Osteoblast (primary cell): ENCODE measurements at places on chromosomes 12 and 14. TPM values are rescaled to one million over a fixed set of nuclear protein-coding genes. Genes with fewer than 3 reads are reported as not detected.

RHNO1 gene
- total RNA-seq: 27.1 and 28.6 TPM in 2 replicates

SIRT4 gene
- 1.1 and 1.2 TPM in 2 replicates for total RNA-seq

CACNA2D4 gene
- 0.72 and 0.88 TPM in 2 replicates for total RNA-seq

GRCh38 chr12:89781156-89781555, 72.5 kb upstream of the ATP2B1 start:
- no peak for DNase-seq

GDF11 gene
- 4.1 and 4.3 TPM in 2 replicates for total RNA-seq

NACA gene
- 808 and 845 TPM in 2 replicates for total RNA-seq

DNA sequence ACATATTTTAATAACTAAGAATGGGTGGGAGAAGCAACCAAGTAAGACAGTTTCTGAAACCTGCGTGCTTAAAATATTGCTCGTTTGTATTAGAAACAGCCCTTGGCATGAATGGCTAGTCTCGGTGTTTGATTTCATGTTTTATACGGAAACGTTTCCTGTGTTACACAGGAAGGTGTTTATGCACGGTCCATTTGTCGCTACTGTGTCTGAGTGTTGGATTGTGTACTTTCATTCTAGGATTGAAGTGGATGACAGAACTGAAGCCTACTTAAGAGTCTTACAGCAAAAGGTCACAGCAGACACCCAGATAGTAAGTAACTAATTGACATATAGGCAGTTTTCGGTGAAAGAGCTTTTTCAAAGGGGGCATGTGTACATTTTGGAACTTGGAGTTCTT, 19.6 kb downstream of the PIWIL1 start:
- no peak for DNase-seq

DNA sequence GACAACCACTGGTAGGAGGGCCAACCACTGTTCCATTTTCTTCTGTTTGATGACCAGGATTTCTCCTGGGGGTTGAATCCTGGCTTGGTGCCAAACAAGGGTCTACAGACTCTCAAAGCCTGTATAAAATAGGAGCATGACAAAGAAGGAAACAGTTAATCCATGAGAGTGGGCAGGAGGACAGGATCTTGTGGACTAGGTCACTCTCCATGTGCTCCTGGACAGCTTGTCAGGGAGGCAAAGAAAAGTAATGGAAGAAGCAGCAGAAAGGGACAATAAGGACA, 243.7 kb downstream of the AKAP6 start:
- no peak for DNase-seq

DNA sequence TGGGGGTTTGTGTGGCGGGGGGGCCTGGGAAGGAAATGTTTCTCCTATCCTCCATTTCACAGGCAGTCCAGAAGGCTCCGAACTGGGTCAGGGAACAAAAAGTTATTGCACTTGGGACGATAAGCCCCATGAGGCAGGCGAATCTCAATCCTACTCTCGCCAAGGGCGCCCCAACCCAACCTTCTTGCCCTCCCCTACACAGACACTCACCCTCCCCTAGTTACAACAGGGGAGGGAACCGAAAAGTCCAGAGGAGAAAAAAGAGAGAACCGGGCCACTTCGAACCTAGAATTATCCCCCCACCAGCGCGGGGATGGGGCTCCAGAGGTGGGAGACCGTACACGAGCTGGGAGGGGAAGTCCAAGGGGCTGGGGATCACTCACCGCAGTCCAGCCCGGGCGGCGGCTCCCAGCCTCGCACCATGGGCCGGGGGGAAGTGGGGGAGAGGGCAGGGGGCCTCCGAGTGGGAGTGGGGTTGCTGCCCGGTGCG, 357 bp downstream of the HOMEZ start:
- no peak for DNase-seq

DNA sequence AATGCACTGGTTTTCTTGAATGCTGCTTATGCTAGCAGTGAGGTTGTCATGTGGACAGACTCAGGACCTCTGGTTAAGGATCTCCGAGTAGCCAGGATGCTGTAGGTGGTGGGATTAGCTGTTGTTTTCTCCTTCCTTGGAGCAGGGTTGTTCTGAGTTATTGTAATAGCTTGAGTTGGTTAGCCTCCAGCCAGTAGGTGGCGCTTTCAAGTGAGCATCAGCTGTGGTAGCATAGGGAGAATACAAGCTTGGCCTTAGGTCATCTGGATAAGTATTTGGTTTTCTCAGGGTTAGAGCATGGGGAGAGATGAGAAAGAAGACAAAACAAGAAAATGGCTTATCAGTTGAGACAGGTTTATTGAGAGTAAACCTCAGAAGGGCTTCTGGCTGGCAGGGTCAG, 299.7 kb upstream of the FBXO33 start:
- DNase-seq: no peak

DNA sequence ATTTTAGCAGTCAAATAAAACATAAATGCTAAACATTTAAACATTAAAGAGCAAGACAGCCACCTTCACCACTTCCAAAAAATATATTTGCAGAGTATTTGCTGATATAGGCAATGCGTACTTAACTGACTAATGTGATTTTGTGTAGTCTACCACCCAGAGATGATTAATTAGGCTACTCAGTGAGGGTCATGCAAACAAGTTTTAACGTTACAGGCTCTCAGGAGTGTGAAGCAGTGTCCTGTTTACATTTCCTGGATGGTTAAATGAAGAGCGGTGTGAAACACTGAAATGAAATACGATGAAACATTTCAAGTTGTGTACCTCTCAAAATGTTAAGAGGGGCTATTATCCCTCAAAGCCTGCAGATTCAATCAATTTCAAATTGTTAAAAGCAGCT, 165.8 kb upstream of the LRIG3 start:
- DNase-seq: no peak

- peak; percentile 77 for DNase-seq
Observed at GRCh38 chr14:20400965-20401593, 12.2 kb downstream of the TEP1 start.

DNA sequence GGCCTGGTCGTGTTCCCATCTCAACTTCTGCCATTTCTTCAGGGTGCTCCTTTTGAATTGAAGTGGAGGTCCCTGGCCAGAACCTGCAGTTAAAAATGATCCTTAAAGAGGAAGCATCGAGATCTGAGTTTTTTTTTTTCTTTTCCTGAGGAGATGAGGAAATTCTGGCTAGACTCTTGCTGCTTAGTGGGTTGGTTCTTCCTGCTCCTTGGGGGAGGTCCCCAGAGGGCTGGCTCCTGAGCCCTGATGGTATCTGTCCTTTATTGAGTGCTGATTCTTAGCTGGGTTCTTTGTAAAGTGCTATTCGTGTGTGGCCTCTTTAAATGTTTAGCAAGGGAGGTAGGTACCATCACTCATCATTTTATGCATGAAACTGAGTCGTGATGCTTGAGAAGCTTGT, 11.7 kb downstream of the PELI2 start:
- no peak for DNase-seq

PAX9 gene
- total RNA-seq: under 0.01 TPM in 1 of 2 replicates, not detected in the other

DNA sequence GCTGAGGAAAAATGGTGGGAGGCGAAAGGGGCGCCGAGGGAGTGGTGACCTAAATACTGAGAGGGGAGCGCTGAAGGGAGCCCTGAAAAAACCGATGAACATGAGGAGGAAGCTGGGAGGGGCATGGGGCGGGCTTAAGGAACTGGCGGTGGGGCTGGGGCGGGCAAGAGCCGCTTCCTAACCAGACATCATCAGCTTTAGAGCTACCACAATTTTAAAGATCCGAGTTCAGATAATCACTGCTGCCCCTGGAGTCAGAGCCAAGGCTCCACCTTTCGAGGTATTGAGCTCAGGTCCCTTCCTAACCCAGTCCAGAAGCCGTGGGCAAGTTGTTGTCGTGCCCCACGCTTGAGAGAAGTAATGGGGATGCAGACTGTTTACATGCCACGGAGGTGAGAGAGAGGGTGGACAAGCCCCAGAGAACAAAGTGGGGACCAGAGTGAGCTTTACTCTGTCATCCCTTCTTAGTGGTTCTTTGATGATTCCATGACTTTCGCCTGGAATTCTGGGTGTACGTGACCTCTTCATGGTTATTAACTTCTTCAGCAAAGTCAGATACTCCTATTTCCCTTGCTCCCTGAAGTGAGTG, 393 bp downstream of the ORMDL2 start:
- peak; percentile 87 for DNase-seq

GRCh38 chr12:18224745-18225144, 36.6 kb upstream of the PIK3C2G start:
- peak; percentile 36 for DNase-seq

DNA sequence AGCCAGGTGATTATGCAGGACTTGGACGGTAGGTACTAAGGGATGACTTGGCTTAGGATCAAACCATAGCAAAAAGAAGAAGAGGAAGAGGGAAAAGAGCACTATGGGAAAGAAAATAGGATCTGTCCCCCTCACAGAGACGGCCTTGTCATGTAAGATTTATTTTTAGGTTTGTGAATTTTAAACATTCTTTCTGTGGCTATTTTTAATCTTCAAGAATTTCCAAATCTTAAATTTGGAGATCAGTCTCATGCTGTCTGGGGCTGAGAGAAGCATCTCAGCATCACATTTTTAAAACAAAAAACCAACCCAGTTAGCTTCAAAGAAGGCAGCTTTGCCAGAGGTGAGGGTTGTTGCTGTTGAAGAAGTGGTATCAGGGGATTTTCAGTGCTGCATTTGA, 52.6 kb upstream of the STRN3 start:
- DNase-seq: no peak

TCTN1 gene
- 45.2 and 61.9 TPM in 2 replicates for total RNA-seq

INSM2 gene
- total RNA-seq: not detected in 2 replicates

DNA sequence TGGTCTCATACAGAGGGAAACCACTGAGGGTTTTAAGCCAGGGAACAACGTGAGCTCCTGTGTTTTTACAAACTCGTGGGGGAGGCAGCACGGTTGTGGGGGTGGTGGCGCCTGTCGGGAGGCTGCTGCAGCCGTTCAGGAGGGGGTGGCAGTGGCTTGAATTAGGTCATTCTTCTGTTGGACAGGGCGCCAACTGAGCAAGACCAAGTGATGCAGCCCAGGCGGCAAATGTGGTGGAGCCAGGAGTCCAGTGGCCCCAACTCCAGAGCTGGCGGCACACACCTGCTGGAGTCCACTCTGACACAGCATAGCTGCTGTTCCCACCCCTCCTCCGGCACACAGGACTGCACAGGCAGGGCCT, 27.8 kb downstream of the FBRSL1 start:
- no peak for DNase-seq

NPFF gene
- not detected in 2 replicates for total RNA-seq

- no peak for DNase-seq
Observed at GRCh38 chr12:73632661-73633060, 905.0 kb upstream of the ATXN7L3B start.

GRCh38 chr14:34087571-34087970, 136.7 kb upstream of the EGLN3 start:
- DNase-seq: no peak

- DNase-seq: no peak
Observed at GRCh38 chr12:51470116-51470515, 45.5 kb downstream of the SLC4A8 start.

LRTM2 gene
- not detected in 2 replicates for total RNA-seq

EFCAB11 gene
- total RNA-seq: 6.9 and 8.0 TPM in 2 replicates

DNA sequence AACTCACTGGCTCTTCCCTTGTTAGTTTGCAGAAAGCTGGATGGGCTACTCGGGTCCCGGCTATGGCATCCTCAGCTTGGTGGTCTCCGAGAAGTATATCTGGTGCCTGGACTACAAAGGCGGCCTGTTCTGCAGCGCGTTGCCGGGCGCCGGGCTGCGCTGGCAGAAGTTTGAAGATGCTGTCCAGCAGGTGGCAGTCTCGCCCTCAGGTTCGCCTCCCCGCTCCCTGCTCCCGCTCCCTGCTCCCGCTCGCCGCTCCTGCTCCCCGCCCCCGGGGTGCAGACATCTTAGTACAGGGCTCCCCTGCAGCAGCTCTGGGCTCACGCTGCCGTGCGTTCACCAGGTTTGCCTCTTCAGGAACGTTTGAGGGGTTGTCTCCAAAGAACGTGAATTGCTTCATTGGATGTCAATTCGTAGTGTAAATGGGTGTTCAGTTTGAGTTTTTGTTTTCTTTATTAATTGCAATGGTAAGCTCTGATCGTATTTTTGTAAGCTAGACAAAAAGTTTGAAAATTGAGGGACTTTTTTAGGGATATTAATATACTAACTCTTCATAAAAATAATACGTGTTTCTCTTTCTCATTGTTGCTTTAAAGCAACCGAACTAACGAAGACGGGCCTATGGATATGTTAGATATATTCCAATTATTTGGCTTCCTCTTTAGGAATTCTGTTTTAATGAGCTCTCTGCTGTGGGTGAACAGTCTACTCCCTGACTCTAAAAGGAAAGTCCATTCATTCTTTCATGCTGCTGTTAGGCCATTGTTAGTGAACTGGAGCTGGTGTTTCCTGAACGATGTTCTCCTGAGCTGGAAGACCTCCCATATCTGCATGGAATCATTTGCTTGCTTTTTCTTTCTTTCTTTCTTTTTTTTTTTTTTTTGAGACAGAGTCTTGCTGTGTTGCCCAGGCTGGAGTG, 71.3 kb downstream of the ANKRD9 start:
- peak; percentile 97 for DNase-seq

DNA sequence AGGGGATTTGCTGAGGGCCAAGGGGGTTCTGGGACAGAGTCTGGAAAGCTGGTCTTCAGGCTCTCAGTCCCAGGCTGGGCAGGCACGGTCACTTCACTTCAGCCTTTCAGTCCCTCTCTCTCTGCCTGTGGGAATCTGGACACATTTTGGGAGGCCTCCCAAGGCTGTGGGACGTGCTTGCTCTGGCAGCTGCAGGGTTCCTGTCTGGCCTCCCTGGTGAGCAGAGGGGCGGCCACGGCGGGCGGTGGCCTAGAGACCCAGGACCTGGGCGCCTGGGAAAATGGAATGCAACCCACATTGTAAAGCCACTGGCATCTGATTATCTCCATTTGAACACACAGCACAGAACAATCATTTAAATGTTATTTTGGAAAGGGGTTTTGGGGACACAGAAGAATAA, 10.1 kb upstream of the ALDH2 start:
- peak; percentile 36 for DNase-seq

- DNase-seq: peak; percentile 71
Observed at GRCh38 chr12:56206452-56207166, 15.1 kb downstream of the RNF41 start.

DHH gene
- under 0.01 TPM in 1 of 2 replicates, not detected in the other for total RNA-seq

GRCh38 chr12:18139254-18139653, 49.3 kb upstream of the RERGL start:
- no peak for DNase-seq

- DNase-seq: no peak
Observed at GRCh38 chr14:104950021-104950420, 25.3 kb downstream of the PLD4 start.

GRCh38 chr14:94768521-94769390, 1.2 kb downstream of the GSC start:
- peak; percentile 87 for DNase-seq

DNA sequence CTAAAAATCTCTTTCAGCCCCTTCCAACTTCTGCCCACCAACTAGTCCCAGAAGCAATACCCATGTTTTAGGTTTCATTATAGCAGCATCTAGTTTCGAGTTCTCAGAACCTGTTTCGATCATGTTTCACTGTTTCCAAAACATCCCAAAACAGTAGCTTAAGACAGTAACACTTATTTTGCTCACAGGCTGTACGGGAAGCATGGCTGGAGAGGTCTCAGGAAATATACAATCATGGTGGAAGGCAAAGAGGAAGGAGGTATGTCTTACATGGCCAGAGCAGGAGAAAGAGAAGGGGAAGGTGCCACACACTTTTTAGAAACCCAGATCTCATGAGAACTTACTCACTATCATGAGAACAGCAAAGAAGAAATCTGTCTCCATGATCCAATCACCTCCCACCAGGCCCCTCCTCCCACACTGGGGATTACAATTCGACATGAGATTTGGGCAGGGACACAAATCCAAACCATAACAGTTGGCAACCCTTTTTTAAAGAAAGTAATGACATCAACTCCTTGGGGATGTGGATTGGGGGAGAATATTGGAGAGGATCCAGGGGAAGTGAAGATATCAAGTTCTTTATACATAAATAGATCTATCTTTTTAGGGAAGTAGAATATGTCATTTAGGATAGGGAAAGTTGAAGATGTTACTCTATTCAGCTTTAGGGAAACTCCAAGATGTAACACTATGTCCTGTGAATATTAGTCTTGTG, 269.9 kb upstream of the PLEKHG7 start:
- DNase-seq: no peak

RARG gene
- 46.6 and 49.9 TPM in 2 replicates for total RNA-seq
